ENCODE measurements at places on chromosomes 12 and 14.

DNA sequence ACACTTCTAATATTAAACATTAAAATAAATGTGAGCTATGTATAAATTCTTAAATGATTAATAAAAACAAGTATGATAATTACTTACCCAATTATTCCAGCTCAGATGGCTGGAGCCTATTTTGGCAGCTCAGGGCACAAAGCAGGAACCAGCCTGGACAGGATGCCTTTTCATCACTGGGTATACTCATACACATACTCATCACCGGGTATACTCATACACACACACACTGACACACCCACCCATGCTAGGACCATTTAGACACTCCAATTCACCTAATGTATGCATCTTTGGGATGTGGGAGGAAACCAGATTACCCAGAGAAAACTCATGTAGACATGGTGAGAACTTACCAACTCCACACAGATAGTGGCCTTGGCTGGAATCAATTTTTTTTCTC, 57.9 kb upstream of the CNOT2 start:
- DNase-seq: no peak

DNA sequence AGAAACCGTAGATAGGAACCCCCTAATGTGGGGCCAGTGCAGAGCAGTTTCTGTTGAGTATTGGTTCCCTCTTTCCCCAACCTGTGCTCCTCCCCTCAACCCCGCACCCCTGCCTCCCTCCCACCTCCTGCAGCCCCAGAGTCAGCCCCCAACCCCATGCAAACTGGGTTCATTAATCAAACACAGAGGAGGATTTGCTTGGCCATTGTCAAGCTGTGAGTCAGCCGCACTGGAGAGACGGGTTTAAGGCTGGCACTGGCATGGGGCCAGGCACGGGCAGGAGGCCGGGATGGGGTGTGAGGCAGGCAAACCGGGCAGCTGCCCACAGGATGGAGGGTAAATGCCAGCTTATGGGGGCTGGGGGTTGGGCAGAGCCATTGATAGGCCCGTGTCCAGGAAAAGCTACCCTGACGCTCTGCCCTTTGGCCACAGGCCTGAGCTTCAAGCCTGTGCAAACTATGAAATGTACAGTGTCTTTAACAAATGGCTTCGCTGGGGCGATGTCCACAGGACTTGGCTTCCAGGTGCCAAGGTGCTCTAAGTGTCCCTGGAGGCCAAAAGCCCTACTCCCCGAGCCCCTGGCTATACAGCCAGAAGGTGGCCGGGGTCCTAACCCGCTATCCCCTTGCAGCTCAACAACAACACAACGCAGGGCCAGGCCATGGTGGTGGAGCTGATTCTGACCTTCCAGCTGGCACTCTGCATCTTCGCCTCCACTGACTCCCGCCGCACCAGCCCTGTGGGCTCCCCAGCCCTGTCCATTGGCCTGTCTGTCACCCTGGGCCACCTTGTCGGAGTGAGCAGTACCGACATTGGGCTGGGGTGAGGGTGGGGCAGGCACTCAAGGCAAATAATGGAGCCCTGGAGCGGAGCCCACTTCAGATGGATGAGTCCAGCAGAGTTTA, 1.4 kb downstream of the AQP5 start:
- no peak for DNase-seq

- DNase-seq: no peak
These were observed 308.1 kb downstream of the EGLN3 start for GRCh38 chr14:33642691-33643244.

DNA sequence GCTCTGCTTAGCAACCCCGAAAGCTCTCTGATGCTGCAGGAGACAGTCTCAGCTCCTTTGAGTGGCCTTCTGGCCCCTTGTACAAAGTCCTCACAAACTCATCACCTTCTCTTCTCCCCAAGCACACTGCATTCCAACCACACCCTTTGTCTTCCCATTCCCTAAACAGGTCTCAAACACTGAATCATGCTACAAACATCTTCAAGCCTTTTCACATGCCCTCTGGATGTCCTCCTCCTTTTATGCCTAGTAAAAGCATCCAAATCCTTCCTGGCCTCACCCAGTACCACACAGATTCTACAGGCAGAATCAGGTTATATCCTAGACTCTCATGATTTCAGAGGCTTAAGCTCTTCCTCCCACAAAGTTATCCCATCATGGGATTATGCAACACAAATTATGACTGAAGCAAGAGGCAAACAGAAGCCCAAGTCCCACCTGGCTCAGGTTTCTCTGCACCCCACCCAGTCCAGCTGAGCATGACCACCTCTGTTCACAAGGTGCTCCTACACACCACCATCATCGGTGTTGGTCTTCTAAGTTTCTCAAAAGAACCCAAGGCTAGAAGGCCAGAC, 61.4 kb upstream of the PCED1B start:
- no peak for DNase-seq

DNA sequence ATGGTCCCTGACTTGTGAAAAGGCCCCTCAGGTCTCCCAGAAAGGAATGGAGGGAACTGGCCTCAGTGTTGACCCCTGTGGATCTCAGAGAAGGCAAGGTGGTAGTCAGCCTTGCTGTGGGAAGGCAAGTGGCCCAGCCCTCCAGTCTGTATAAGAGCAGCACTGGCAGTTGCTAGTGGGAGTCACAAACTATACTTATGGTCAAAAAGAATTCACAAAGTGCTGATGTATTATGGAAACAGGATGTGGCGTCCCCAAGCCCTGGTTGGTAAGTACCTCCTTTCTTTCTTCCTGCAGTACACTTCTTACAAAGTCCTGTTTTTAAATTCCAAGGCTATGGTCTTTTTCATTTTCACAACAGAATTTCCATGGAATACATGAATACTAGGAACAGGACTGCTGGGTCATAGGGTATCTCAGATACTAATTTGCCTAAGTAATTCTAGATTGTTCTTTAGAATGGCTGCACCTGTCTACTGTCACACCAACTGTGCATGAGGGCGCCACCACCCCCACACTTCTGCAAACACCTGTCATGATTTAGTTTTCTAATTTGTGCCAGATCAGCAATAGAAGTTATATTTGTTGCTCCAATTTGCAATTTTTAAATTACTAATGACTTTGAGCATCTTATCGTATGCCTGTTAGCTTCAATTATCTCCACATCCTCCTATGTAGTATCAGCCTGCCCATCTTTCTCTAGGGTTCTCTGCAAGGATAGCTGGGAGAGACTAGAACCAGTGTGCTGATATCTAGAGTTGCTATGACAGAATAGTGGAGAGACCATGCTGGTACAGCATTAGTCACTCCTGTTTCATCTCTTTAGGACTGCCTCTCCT, 40.7 kb upstream of the TMEM263 start:
- DNase-seq: no peak

GRCh38 chr12:109731806-109732205, 18.2 kb downstream of the FAM222A start:
- DNase-seq: no peak

DNA sequence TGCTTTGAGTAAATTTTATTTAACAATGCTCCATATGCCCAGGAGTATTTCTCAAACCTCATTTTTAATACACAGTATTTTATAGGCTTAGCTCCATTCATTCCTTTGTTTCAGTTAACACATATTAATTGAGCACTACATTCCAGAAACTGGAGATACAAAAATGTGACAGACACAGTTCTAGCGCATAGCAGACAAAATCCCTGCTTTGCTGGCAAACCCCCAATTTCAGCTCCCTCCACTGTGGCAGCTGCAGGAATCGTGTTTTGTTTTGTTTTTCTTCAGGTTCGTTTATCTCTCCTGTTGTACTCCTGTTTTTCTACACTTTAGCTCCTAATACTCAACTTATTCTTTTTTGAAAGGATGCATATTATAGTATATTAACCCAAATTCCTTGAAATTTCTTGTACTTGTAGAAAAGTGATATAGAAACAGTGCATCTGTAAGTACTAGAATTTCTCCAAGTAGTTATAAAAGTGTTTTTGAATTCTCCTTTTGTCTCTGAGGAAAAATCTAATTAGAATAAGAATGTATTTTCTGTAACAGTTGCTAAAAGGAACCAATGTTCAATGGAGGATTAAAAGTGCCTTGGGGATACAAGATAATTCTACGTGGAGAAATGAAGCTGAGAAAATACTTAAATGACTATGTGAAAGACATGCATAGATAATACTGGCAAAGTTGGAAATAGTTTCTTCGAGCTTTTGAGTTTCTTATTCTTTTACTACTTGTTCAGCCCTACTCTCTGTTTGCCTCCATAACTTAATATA, 6.4 kb upstream of the RAB21 start:
- no peak for DNase-seq

GRCh38 chr12:68487721-68488309, 122.9 kb upstream of the RAP1B start:
- DNase-seq: no peak

GRCh38 chr14:63046339-63047268, 1.3 kb upstream of the KCNH5 start:
- DNase-seq: no peak

GRCh38 chr12:57025196-57025595, 8.9 kb upstream of the TAC3 start:
- no peak for DNase-seq

GRCh38 chr12:72214163-72214562, 58.0 kb upstream of the TRHDE start:
- DNase-seq: no peak

DNA sequence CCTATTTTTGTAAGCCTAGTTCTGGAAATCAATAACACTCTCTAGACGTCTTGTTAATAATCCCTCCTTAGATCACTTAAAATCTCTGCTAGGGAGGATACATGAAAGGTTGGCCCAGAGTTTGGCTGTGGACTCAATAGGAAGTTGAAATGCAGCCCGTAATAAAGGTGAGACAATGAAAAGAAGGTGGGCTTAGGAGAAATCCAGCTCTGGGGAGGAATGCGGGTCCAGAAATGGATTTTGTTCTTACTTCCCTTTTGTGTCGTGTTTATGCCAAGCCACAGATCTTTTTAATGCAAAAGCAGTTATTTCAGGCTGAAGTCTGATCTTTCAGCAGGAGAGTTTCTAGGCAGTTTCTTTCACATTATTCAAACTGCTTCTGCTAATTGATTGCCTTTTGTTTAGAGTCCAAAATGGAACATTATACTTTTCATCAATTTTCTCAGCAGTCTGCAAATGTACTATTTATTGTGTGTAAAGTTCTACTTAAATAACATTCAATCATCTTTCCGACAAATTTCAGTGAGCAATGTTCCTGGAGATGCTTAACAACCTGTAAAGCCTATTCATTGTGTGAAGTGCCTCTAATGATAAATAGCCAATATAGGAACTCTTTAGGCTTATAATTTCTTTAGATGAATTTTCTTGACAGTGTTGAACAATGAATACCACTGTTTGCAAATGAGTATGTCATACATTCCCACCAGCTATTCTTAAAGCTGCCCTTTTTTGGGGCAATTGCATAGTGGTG, 252.9 kb upstream of the KRR1 start:
- no peak for DNase-seq

DNA sequence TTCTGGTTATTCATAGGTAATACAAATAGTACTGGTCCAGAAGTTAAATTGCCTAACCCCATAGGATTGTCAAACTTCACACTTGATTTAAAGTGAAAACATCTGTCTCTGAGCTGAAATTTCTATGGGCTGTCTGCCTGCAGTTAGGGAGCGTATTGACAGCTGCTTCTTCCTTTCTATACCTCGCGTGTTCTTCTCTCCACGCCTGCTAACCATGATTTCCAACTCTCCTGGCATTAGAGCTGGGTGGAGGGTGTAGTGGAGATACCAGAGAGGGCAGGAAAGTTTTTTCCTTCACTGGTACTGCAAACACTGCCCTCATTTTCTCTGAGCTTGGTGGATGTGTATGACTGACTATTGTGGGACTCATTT, 429.0 kb upstream of the FBXO33 start:
- no peak for DNase-seq

GRCh38 chr12:119052001-119052400, 70.7 kb downstream of the SRRM4 start:
- no peak for DNase-seq

GRCh38 chr14:66443785-66444184, 42.4 kb upstream of the CCDC196 start:
- DNase-seq: no peak

- peak; percentile 70 for DNase-seq
These were observed 625 bp upstream of the ARHGAP5 start for GRCh38 chr14:32076278-32077080.

DNA sequence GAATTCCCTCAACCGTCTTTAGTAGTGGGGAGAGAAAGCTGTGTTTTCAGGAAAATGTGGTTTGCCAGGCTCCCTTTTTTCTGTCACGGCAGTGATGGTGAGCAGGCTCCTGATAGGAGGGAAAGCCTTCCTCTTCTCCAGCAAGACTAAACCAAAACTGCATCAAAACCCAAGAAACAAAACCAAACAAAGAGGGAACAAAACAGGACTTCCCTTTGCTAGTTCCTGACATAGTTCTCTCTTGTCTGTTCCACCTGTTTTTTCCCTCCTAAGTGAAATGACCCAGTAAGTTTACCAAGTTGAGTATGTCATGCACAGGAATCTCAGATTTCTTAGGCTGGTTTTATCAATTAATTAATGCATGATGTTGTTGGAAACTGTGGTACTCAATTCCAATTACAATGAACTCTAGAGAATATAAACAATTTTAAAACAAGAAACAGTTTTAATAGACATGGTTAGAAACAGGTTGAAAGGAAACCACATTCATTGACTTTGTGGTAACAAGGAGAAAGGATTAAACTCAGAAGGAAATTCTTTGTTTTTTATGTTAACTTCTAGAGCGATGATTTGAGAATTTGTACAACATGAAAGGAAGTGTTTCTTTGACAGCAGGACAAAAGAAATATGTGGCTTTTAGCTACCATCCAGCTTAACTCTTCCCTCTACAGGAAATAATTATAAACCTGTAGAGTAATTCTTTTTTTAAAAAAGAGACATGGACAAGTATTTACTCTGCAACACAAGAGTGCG, 23.0 kb upstream of the CSRP2 start:
- no peak for DNase-seq

GRCh38 chr14:68274725-68275124, 455.1 kb downstream of the RAD51B start:
- no peak for DNase-seq

GRCh38 chr14:75077794-75078193, 8.4 kb downstream of the ZC2HC1C start:
- DNase-seq: no peak

GRCh38 chr12:84696908-84697540, 215.6 kb downstream of the SLC6A15 start:
- DNase-seq: no peak

DNA sequence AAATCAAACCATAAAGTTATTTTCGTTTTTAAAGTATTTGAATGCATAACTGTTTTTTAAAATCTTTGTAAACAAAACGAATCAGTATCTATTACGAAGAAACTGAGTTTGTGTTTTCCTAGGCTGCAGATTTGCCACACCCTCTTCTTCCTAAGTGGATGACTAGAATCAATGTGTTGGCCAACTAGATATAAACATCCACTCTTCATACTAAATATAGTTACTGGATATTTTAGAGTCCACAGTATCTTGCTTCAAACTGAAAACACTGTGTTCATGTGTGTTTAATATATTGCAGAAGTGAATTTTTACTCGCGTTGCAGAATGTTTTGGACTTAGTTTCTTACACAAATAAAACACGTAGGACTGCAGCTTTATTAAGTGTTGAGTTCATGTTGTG, 63.2 kb downstream of the KLHL28 start:
- no peak for DNase-seq

GRCh38 chr12:75660805-75661404, 149.5 kb upstream of the KRR1 start:
- no peak for DNase-seq

- no peak for DNase-seq
These were observed 166.4 kb upstream of the FKBP4 start for GRCh38 chr12:2628401-2628800.

GRCh38 chr14:104197449-104198247, 59.3 kb downstream of the KIF26A start:
- no peak for DNase-seq

GRCh38 chr12:123139926-123140675, 10.8 kb downstream of the PITPNM2 start:
- no peak for DNase-seq

- no peak for DNase-seq
These were observed 45.2 kb downstream of the VEZT start for GRCh38 chr12:95262808-95263207.
